Activated CD8-positive, alpha-beta memory T cell treated with anti-CD3 and anti-CD28 coated beads for 1 hour (primary cell): ENCODE measurements at places on chromosomes 13 and 19.

GRCh38 chr19:13008926-13009787 is 13.9 kb downstream of the NFIX start:
- DNase-seq: no peak

DNA sequence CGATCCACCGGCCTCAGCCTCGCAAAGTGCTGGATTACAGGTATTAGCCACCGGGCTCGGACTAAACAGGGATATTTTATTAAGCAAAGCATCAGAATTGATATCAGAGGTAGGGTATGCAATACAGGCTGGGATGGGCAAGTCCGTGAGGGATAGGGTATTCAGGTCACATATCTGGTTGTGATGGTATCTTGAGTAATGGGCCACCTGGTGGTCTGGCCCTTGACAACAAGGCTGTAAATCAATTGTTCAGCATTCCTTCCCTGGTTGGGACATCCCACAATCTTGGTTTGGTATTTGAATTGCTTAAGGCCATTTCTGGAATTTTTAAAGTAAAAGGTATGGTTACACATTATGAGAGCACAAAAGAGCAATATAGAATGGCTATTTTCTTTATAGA is 1588.0 kb downstream of the SLITRK1 start:
- DNase-seq: no peak

DNA sequence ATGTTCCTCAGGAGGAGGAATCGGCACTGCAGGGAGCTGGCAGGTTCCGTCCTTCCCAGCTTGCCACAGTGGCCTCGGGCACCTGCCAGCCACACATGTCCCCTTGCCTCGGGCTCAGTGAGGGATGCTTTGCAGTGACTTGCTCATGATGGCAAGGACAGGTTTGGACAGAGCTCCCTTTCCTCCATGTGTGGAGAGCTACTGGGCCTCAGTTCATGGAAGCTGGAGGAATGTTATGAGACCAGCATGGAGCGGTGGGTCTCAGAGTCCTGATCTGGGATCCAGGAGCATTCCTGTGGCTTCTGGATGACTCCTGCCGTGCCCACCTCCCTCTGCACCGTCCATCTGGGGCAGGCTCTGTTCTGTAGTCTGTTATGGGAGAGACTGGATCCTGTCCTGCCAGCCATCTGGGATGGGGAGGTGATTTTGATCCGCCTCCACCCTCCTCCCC is 59.2 kb downstream of the SIPA1L3 start:
- DNase-seq: no peak

DNA sequence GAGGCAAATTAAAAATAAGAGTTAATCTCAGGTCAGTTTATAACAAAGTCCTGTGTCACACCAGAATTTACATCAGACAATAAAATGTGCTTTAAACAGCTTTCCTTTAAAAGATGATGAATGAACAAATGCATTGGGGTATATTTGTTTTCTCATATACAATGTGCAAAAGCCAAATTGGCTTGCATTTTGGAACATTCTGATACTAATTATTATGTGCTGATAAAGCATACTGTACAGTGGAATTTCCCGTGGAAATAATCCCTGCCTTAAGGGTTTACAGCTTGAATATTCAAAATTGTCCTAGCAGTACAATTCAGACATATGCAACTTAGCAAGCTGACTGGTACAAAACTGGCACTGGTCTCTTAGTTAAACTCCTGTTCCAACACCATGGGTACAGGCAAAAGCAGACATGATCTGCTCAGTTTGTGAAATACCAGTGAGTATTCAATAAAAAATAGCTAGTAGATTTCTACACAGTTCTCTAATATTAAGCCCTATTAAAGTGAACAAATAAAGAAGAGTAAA is 373.4 kb downstream of the SLITRK1 start:
- DNase-seq: no peak

DNA sequence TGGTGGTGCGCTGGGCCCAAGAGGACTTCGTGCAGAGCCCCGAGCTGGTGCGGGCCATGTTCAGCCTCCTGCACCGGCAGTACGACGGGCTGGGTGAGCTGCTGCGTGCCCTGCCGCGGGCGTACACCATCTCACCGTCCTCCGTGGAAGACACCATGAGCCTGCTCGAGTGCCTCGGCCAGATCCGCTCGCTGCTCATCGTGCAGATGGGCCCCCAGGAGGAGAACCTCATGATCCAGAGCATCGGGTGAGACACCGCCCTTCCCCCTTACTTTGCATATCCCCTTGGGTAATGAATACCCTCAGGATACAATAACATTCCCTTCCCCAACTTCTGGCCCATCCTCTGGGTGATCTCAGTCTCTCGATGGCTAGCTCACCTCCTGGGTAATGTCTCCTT is 60.9 kb downstream of the RYR1 start:
- DNase-seq: no peak

DNA sequence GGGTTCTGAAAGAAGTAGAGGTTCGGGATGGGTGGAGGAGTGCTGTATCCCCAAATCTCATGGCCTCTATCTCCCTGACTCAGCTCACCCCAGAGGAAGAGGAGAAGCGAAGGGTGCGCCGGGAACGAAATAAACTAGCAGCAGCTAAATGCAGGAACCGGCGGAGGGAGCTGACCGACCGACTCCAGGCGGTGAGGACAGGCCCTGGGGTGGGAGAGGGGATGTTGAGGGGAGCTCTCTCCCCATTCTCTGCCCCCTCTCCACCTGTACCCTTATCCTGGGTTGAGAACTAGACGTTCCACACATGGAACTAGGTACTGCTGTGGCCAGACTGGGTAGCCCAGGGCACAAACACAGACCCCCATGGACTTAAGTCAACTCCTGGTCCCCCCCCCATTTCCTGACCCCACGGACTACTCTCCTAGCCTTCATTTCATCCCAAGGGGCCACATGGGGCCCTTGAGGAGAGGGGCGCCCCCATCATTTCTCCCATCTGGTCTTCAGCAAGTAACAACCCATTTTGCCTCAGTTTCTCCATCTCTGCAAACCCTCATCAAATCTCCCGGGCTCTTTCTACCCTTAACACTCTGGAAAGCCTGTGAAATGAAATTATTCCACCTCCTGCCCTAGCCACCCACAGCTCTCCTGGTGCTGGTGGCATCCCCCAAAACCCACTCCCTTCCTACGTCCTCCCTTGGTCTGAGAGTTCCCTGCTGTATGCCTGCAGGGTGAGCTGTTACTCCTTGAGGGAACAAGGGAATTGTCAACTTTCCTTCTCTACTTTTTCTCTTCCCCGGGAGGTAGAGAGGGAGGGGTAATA is 3.5 kb downstream of the FOSB start:
- DNase-seq: no peak

DNA sequence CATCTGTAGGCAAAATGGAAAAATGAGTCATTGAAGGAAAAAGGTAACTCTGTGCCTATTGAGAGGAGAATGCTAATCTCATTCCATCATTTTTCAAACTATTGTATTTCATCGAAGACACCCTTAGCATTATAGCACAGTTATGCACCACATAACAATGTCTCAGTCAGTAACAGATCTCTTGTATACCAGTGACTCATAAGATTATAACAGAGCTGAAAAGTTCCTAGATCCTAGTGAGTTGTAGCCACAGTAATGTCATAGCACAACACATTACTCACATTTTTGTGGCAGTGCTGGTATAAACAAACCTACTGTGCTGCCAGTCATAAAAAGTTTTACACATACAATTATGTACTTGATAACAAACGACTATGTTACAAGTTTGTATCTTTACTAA is 1077.6 kb downstream of the DIAPH3 start:
- DNase-seq: no peak

- no peak for DNase-seq
These were observed 151.5 kb downstream of the RGCC start for GRCh38 chr13:41608839-41609177.

DNA sequence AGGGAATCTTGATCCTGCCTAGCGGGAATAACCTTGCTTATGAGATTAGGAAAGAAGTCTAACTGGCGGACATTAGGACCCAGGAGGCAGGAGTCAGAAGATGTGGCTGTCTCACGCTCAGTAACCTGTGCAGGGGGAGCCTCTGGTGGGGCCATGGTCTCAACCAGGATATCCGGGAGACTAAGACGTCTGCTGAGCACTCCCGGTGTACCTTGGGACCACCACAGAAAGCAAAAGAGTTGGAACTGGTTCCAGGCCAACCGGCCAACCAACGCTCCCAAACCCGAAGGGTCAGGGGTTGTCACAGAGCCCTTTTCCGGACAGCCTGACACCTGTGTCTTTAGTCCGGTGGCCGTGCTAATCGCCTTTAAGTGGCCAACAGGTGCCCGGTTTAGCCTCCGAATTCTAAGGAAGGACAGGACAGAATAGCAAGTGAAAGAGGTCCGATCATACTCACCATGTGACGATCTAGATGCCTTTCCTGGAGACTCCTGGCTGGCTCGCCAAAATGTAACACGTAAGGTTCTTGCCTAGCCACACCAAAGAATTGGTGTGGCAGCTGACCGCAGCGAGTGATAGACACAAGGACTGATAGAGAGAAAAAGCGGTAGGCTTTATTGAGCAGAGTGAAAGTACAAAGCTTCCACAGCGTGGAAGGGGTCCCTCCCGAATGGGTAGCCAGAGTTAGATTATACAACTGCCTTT is 103.9 kb upstream of the DIAPH3 start:
- no peak for DNase-seq

GRCh38 chr13:85013006-85013405 is 786.2 kb downstream of the SLITRK6 start:
- DNase-seq: no peak

- DNase-seq: no peak
These were observed 5.8 kb downstream of the PARP4 start for GRCh38 chr13:24506698-24507335.

DNA sequence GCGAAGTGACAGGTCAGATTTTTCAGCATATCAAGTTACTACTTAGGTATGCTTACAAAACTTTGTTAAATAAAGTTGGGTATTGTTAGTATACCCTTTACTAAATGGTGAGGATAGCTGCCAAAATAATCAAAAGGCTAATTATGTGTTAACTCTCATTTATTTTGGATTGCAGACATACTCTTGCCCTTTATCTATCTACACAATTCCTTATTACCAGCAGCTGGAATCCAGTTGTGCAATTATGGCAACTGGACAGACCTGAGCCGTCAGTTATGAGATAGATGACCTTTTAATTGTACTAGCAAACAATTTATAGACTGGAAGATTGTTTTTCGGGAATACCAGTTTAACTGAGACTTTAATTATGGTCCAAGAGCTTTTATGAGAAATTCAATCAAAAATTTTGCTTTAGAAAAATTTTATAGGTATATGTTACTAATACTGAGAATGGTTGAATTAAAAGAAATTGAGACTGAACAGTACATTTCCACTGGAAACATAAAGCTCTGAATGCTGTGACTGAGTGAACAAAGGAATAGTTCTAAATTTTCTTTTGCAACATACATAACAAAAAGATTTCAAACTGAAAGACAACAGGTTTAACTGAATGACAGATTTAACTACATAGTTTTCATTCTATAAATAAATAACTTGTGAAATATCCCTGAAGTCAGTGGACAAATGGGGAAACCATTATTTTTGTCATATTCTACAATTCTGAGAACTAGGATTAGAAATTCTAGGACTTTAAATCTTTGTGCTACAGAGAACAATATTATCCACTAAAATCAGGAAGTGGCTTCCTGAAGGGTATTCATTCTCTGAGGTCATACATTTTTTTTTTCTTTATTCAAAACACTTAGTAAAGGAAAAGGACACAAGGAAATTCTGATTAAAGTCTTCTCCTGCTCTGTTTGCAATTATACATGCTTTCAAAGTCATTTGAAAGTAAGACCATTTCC is 97.4 kb downstream of the ZC3H13 start:
- no peak for DNase-seq
